ENCODE measurements at places on chromosomes 12 and 14.

- DNase-seq, result no peak
These were observed 177.6 kb downstream of the EXOC5 start for GRCh38 chr14:57091030-57091608.

DNA sequence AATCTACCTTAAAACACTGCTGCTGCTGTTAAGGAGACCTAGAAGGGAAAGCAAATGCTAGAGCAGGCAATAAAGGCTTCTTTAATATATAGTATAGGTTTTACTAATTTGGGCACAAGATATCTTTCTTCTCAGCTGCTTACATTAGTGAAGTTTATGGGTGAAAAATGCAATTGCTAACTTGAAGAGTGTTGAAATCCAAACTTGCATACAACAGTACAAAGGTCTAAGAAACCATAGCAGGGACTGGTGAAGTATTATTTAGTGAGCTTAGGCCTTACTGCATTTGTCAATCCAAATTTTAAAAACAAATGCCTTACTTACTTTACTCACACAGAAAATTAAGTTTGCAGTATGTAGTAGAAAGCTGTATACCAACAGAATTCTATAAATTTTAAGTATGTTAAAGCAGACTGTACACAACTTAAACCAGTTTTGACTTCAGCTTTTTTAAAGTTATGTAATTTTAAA, 1.4 kb upstream of the AP4S1 start:
- no peak for DNase-seq

DNA sequence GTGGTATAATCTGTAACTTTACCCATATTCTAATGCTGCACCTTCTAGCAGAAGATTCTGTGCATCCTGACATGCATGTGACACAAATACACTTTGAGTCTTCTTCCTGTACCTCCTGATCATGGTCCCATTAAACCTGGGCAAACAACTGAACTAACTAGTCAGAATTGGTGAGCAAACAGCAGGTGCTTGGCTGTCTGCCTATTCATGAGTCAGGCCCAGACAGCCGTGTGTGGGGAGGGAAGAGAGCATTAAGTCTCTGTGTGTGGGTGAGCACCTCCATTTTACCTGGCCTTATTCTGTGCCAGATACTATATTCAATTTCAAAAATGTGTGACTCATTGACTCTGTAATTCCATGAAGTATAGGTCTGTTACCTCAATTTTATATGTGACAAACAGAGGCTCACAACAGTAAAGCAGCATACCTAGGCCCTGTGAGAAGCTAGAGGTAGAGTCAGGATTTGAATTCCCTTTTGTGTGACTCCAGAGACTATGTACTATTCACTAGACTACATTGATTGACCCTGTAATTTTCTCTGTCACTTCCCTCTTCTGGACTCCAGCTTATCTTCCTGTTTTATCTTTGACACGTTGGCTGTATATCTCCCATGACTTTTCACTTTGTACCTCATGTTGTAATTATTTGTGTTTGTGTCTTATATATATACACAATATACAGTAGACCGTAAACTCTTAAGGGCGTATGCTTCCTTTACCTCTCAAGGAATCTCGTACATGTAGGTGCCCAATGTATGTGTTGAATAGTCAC, 32.2 kb downstream of the SUSD6 start:
- DNase-seq, result peak; percentile 88

- no peak for DNase-seq
These were observed 147.8 kb downstream of the GCH1 start for GRCh38 chr14:54754623-54755386.

DNA sequence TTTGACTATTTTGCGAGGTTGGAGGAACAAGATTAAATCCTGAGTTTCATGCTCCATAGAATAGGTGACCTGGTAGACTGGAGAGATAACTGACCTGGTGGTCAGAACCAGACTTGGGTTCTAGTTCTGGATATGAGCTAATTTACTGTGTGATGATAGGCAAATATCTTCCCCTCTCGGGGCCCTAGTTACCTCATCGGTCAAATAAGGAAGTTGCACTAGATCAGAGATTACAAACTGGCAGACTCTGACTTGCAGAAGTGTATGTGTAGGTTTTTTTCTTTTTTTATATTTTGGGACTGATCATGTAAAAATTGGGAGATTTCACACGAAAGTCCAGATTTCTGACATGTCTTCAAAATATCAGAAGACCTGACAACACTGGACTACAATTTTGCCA, 37.0 kb downstream of the RPH3A start:
- DNase-seq, result no peak

DNA sequence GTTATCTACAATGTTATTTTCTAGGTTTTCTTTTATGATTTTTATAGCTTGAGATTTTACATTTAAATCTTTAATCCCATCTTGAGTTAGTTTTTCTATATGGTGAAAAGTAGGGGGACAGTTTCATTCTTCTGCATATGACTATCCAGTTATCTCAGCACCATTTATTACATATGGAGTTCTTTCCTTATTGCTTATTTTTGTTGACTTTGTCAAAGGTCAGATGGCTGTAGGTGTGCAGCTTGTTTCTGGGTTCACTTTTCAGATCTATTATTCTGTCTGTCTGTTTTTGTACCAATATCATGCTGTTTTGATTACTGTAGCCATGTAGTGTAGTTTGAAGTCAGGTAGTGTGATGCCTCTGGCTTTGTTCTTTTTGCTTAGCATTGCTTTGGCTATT, 477.3 kb downstream of the TMEM117 start:
- DNase-seq, result no peak

GRCh38 chr14:54392131-54392859, 4.5 kb upstream of the CDKN3 start:
- DNase-seq, result no peak

- DNase-seq, result peak; percentile 78
These were observed 8.3 kb downstream of the PXN start for GRCh38 chr12:120257041-120257821.

DNA sequence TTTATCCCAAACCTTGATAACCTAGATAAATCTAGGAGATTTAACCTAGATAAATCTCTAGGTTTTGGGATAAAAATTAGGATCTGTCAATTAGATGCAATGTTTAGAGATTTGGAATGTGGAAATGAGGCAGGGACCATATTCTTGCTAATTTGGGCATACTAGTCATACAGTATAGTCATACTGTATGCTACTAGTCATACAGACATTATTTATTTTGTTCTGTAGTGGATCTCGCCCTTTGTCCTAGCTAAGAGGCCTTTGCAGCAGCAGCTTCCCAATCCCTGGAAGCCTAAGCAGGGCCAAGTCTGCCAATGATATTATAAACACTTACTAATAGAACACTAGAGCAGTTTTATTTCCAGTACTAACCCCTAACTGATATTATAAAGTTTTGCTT, 136.4 kb downstream of the CEP128 start:
- no peak for DNase-seq

DNA sequence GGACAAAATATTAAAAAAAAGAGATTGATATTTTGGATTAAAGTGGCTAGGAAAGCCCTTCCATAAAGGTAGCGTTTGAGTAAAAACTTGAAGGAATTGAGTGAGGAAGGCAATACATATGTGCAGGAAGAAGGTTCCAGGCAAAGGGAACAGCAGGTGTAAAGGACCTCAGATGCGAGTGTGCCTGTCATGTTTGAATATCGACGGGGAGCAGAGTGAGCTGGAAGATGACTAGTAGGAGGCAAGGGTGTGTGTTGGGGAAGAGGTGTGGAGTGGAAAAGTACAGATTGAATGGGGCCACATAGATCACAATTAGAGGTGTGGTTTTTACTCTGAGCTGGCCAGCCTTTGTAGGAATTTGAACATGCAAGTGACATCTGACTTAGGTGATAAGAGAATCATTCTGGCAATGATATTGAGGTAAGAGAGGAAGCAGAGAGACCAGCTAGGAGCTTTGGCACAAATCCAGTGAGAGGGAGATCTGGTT, 15.0 kb upstream of the FBXO33 start:
- no peak for DNase-seq

- DNase-seq, result peak; percentile 39
These were observed 245.9 kb downstream of the ADAMTS20 start for GRCh38 chr12:43306066-43306465.

DNA sequence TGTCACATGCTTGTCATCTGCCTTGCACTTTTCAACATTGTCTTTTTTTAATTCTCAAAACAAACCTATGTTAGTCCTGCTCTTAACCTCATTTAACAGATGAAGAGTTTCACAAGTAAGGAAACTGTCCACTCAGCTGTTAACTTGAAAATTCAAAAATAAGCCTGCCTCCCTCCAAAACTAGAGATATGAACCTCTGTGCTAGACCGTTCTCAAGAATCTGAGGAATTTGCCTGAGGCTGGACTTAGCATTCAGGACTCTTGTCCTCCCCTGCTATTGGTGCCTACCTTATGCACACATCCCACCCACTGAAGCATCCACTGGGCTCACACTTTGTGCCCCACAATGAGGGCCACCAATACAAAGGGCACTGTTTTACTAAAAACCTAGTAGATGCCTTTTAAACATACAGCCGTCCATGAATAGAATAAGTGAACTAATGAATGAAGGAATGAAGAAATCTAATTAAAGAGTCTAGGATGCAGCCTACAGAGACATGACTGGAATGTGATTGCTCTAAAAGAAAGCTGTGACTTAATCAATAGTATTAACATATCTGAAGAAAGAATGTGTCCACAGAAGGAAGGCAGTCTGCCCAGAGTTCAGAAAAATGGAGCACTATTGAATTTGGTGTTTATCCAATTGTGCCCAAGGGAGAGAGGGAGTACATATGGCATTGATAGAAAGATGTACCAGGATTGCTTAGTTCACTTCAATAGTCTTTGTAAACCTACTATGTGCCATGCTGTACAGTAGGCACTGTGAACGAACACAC, 238.5 kb downstream of the SPTSSA start:
- DNase-seq, result no peak

GRCh38 chr12:94954948-94955592, 48.4 kb downstream of the NDUFA12 start:
- DNase-seq, result no peak

- no peak for DNase-seq
These were observed 45.4 kb downstream of the ANO2 start for GRCh38 chr12:5899675-5900074.

DNA sequence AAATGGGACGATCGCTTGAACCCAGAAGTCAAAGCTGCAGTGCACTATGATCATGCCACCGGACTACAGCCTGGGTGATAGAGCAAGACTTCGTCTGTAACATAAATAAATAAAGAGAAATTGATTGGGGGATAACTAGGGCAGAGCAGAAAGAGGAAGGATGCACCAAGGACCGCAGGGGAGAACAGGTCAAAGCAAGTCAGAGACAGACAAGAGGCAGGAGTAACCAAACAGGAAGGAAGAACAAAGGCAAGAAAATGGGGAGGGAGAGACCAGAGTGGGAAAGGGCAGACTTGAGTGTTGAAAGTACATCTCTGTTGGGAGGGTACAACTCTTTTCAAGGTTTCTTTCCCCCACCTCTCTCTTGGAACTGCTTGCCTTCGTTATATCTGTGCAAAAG, 50.8 kb upstream of the ELK3 start:
- DNase-seq, result no peak

DNA sequence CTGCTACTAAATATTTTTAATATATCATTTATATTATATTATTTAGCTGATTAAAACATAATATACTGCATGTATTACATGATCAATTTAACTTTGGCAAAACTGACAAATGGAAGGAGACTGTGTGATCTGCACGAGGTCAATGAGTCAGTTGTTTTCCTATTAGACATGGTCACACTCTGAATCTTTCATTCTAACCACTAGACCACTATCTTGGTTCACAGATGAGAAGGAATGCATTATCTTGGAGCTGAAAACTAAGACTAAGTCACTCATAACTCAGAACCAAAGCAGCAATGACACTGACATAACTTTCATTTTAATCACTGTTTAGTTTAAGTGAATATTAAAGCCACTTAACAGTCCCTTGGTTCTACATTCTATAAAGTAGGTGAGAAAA, 37.4 kb downstream of the GNPTAB start:
- DNase-seq, result peak; percentile 75

GRCh38 chr12:94208622-94208966, 60.2 kb downstream of the PLXNC1 start:
- no peak for DNase-seq

DNA sequence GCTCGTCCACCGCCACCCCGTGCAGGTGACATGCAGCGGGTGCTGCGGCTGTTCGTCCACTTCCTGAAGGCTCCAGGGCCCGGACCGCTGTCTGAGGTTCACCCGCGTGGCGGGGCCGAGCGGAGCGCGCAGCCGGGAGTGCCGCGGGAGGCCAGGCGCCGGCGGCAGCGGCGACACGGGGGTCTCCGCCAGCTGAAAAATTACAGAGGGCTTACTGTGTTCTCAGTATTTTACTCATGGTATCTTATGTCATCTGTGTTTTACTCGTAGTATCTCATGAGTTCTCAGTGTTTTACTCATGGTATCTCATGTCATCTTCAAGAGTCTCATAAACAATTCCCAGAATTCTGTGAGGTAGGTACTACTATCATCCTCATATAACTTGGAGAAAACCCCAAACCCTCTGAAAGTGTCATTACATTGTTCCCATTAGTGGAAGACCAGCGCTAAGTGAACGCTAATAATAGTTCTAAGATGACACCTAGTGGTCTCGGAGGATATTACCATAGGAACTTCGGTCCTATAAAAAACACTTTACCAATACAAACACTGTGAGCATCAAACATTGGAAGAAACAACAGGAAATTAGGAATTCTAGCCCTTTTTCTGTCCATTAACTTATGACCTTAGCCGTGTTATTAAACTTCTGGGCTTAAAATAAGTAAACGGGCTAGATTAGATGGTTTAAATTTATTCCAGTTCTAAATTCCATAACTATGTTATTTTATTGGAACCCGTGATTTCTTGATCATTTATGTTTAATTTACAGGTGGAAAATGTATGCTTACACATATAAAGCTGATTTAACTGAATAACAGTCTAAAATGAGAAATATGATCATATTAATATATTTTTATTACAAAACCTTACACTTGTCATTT, 32.4 kb downstream of the AK7 start:
- DNase-seq, result peak; percentile 80
